ENCODE measurements at places on chromosomes 2 and 18. TPM values are rescaled to one million over a fixed set of nuclear protein-coding genes. Genes with fewer than 3 reads are reported as not detected.

The ZAP70 gene
- 5.6 TPM for total RNA-seq

DNA sequence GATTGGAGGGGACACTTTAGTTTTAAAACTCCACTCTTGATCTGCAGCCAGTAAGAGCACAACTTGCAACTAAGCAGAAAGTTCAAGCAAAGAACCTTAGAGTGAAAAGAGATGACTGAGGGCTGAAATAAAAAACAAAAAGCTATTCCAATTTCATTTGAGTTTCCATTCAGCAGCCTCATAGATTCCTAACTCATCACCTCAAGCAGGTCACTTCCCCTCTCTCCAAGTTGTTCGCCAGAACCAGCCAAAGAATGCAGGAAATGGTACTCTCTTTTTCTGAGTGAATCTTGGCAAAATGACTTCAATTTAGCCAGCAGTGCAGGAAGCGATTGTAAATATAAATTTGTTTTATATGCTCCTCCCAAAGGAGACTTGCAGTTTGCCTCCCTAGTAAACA lies 213.3 kb downstream of the SETBP1 start:
- DNase-seq = peak; percentile 67

GRCh38 chr2:25127646-25128045 lies 40.7 kb downstream of the POMC start:
- DNase-seq = peak; percentile 34

- DNase-seq = no peak
Measured at GRCh38 chr2:116687371-116687770, 1127.1 kb upstream of the DDX18 start.

GRCh38 chr2:950080-950966 lies at the start of gene SNTG2:
TSS of gene SNTG2 (plus strand) at chr2:950849. CDS start at chr2:950997, 148 bp downstream.
- peak; percentile 26 for DNase-seq

All from lung (tissue), 17 donors.